ENCODE measurements at places on chromosomes 1 and 21.
A peak's percentile ranks its signal among the peaks of the same experiment; 100 is the strongest.

GRCh38 chr1:180816132-180816531, 96.6 kb upstream of the KIAA1614 start:
- DNase-seq: no peak

- no peak for DNase-seq
These were observed 22.8 kb downstream of the ERG start for GRCh38 chr21:38475519-38475918.

GRCh38 chr1:229197265-229197585, 73.7 kb upstream of the RAB4A start:
- no peak for DNase-seq

GRCh38 chr1:155207806-155208540, at the start of gene THBS3:
TSS of gene THBS3 (minus strand) at chr1:155207897. CDS start at chr1:155207876, 21 bp downstream.
- DNase-seq: no peak

DNA sequence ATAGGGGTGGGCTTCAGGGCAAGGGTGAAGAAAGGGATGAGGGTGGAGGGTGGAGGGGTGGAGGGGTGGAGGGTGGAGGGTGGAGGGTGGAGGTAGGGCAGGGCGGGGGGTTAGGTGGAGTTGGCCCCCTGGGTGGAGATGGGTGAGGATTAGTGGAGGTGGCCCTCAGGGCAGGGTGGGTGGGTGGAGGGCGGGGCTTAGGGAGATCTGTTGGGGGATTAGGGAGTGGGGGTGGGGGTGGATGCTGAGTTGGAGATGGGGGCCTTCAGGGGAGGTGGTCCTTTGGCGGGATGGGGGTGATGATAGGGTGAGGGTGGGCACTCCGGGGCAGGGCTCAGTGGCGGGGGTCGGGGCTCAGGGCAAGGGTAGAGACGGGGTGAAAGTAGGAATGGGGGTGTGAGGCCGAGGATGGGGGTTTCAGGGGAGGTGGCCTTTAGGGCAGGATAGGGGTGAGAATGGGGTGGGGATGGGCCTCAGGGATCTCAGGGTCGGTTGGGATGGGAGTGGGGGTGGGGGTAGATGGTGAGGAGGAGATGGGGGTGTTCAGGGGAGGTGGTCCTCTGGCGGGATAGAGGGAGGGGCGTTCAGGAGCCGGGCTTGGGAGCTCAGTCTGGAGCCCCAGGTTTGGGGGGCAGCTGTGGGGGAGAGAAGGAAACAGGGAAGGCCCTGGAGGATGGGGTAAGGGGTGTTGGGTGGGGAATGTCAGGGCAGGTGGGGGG, 800 bp upstream of the DNMT3L start:
- DNase-seq: no peak

DNA sequence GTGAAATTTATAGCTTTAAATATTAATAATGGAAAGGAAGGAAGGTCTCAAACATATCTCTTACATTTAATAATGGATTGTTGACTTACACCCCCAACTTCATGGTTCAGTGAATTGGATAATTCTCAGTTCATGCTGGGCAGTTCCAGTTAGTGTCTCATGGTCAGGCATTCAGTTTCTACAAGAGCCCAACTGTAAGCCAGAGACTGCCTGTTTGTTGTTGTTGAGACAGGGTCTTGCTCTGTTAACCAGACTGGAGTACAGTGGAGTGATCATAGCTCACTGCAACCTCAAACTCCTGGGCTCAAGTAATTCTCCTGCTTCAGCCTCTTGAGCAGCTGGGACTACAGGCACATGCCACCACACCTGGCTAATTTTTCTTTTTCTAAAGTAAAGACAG, 5.0 kb upstream of the DMAP1 start:
- no peak for DNase-seq

GRCh38 chr1:24963099-24963872, 33.2 kb upstream of the RUNX3 start:
- DNase-seq: peak; percentile 46

DNA sequence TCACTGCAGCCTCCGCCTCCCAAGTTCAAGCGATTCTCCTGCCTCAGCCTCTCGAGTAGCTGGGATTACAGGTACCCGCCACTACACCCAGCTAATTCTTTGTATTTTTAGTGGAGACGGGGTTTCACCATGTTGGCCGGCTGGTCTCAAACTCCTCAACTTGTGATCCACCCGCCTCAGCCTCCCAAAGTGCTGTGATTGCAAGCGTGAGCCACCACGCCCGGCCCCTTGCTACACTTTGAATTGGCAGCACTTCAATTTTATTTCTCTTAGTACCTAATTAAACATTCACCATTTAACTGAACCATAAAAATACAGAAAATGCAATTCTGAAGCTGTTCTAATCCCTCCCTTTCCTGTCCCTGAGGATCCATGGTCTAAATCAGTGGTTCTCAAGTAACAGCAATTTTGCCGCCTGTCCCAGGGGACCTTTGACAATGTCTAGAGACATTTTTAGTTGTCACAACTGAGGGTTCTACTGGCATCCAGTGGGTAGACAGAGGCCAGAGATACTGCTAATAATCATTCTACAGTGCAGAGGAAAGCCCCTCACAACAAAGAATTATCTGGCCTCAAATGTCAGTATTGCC, 4.3 kb upstream of the BCL2L15 start:
- no peak for DNase-seq

DNA sequence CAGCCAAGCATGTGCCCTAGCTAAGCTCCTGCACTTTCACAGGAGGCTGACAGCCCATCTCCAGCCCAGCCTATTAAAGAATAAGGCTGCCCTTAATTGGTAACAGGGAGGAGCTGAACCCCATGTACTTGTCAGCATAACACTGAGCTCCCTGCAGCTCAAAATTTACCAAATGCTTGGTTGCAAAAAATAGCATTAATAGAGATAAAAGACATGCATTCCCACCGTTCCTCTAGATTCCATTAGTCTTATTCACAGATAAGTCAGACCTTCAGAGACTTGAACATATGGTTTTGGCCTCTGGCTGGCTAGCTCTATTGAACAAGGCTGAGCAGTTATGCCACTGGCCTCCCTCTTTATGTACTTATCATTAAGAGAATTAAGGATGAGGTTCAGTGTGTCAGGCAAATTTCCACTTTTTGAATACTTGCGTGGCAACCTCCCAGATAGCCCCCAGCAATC, 29.2 kb downstream of the OLFML3 start:
- DNase-seq: no peak

- no peak for DNase-seq
These were observed 49.0 kb downstream of the SIM2 start for GRCh38 chr21:36747815-36748383.

DNA sequence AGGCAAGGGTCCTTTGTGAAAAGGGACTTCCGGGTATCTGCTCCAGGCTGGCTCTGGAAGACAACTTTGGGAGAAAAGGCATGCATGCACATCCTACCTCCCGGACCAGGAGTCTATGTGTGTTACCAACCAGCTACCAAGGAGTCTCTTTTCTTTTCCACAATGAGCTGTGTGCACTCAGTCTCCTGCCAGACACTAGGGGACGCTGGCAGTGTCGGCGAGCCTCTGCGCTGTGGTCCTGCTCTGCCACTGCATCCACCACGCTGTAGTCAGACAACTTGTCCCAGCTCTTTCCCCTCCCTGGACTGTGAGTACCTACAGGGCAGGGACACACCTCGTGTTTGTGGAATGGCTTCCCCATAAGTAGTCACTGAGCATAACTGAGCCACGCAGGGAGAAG, 5.1 kb upstream of the SSR2 start:
- DNase-seq: no peak

DNA sequence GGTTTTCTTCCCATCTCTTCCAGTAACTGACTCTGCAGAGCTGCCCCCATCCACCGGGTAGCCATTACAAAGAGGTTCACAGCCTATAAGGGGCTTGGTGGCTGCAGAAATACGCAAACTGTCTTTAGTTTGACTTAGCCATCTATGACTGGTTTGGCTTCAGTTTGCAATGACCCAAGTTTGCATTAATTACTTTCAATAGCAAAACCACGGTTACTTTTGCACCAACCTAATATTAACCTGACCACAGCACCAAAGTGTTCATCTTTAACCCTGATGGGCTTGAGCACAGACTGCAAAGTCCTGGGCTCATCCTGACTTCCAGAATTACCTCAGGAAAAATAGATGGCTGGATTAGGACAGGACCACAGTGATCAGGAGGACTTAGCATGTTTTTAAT, 2.2 kb upstream of the HAO2 start:
- DNase-seq: no peak

GRCh38 chr1:67919274-67920072, 86.2 kb upstream of the GNG12 start:
- no peak for DNase-seq

DNA sequence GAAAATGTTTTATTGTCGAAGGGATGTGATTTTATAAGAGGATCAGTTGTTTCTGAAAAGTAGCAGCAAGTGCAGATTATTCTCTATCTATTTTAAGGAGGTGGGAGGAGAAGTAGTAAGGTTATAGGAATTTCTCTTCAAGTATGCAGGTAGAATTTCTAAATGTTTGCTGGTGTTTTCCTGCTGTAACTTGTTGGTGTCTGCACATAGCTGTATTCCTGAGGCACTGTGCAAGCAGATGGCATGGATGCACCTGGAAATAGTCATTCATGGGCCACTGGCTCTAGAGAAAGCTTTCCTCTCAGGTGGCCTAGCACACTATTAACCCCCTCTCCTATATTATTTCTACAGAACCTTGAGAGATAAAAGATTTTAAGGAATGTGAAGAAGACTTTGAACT, 30.3 kb upstream of the PODN start:
- no peak for DNase-seq

DNA sequence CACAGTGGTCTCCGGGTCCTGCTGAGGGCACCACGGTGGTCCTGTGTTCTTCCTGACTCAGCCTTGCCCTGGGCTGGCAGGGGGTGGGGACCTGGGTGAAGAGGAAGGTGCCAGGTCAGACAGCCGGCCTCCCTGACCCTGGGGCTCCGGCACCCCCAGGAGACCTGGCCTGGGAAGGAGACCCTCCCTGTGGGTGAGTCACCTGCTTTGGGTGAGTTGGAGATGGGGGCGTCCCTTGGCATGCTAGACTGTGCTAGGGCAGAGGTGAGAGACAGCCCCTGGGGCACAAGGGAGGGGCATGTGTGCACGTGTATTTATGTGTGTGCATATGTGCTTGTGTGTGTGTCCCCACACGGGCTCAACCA, 23.4 kb downstream of the SPSB1 start:
- DNase-seq: no peak

DNA sequence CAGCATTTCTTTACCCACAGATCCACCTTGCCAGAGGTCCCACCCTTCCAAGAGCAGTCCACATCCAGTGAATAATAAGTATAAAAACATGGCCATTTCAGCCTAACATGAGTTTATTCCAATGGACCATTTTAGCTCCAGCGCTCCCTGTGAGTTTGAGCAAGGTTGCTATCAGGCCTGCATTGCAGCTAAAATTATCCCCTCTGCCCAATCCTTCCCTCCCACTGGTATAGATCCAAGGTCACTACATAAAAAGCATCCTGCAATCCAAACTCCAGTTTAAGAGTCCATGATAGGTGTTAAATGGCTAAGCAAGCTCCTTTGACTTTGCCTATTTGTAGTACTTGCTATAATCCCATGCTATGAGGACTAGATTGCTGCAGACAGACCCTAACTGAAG, 35.6 kb downstream of the SLC5A9 start:
- DNase-seq: no peak

DNA sequence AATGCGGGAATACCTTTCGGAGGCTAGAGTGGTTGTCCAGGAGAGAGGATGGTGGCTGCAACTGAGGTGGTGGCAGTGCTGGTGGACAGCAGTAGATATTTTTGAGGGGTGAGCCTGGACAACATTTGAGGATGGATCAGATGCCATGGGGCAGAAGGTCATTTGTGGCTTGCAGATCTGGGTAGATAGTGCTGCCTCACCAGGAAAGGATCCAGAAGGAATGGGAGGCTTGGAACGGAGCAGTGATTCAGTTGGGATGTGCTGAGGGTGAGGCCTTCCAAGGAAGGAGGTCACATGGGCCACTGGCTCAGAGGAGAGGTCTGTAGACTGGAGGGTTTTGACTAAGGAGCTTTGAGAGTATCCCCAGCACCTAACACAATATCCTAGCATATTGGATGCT, 110.8 kb upstream of the KAZN start:
- no peak for DNase-seq

GRCh38 chr1:157490467-157491165, 61.7 kb downstream of the FCRL5 start:
- no peak for DNase-seq

DNA sequence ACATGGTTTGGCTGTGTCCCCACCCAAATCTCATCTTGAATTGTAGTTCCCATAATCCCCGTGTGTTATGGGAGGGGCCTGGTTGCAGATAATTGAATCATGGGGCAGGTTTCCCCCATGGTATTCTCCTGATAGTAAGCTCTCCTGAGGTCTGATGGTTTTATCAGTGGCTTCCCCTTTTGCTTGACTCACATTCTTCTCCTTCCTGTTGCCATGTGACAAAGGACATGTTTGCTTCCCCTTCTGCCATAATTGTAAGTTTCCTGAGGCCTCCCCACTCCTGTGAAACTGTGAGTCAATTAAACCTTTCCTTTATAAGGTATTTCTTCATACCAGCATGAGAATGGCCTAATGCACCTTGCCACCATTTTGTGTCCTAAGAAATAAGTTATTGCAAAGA, 415.0 kb downstream of the COL11A1 start:
- no peak for DNase-seq

- no peak for DNase-seq
These were observed 29.0 kb downstream of the MRPL39 start for GRCh38 chr21:25578056-25578961.

- no peak for DNase-seq
These were observed 73.6 kb upstream of the LRRC8B start for GRCh38 chr1:89451011-89451410.

DNA sequence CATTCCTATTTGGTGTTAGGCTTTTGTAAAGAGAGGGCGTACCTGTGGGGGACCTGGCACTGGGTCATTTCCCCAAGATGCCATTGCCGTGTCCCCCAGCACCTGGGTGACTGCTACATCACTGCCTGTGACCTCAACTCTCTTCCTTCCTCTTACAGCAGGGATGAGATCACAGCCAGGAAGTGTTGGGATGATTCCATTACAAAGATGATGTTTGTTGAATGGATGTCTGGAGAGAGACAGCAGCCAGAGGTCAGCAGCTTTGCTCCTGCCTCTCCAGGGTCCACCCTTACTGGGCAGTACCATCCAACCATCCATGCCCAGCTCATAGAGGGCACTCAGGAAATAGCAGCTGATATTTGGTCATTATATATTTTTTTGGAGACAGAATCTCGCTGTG, 35.1 kb downstream of the TMEM51 start:
- DNase-seq: no peak

- DNase-seq: no peak
These were observed 513 bp downstream of the PBX1 start for GRCh38 chr1:164559342-164560051.
